ENCODE measurements at places on chromosomes 11 and 22.

- no peak for DNase-seq
Measured at GRCh38 chr11:80458376-80458775, 1017.5 kb upstream of the TENM4 start.

- peak; percentile 50 for DNase-seq
Measured at GRCh38 chr11:35487532-35488078, 37.8 kb downstream of the PAMR1 start.

DNA sequence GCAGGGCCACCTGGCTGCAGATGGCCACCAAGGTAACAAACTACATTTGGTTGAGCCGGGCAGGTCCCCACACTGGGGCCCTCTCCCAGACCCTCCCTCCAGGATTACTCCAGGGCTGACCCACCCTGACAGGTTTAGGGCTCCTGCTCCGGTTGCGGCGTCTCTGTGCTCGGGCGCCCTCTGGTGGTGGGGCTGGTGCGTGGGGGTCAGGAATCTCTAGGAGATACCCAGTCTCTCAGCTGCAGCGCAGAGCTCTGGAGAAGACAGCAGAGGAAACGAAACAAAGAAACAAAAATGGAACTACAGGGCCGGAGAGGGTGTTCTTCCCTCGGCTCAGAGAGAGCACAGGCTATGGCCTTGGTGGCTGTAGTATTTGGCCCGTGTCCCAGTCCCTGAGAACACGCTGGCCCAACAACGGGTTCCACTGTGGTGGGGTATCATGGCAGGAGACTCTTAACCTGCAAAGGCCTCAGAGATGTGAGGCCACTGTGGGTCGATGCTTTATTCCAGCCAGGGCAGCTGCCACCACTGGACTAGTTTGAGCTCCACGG lies 2.4 kb downstream of the C11orf96 start:
- peak; percentile 35 for DNase-seq

GRCh38 chr11:290621-291231 lies 1.8 kb downstream of the PGGHG start:
- DNase-seq = no peak

GRCh38 chr11:117097014-117097388 lies 1.2 kb downstream of the SIK3 start:
- DNase-seq = no peak

GRCh38 chr22:40204321-40205116 lies 26.8 kb downstream of the TNRC6B start:
- DNase-seq = no peak

- no peak for DNase-seq
Measured at GRCh38 chr22:47713941-47714340, 951.5 kb downstream of the TBC1D22A start.

DNA sequence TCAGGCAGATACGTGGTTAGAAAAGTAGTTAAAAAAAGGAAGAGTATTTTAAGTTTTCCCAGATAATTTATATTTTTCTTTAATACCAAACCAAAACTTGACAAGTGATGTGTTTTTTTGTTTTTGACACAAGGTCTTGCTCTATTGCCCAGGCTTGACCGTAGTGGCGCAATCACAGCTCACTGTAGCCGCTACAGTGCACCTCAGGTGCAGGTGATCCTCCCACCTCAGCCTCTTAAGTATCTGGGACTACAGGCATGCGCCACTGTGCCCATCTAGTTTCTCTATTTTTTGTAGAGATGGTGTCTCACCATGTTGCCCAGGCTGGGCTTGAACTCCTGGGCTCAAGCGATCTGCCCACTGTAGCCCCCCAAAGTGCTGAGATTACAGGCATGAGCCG lies 92.5 kb downstream of the MTMR3 start:
- no peak for DNase-seq

DNA sequence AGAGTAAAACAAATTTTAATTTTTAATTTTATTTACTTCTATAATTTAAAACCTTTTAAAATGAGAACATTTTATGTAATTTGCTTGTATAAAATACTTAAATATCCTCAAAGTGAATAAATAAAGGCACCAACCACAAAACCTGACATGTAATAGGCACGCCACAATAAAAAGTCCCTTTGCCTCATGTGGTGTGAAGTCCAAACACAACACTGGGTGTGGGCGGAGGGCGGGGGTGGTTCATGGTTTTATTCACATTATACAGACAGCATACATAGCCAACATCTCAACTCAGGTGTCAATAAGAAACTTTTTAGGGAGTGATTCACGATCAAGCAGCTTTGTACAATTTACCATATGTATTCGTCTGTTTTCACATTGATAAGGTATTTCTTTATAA lies 107.9 kb downstream of the ANO3 start:
- DNase-seq = no peak

- no peak for DNase-seq
Measured at GRCh38 chr11:117459979-117460300, 132.3 kb downstream of the CEP164 start.

- no peak for DNase-seq
Measured at GRCh38 chr11:6321356-6321755, 1.1 kb upstream of the CAVIN3 start.

GRCh38 chr11:93608364-93608763 lies 53.1 kb upstream of the CEP295 start:
- no peak for DNase-seq

- DNase-seq = no peak
Measured at GRCh38 chr11:72984453-72985077, 157.6 kb downstream of the FCHSD2 start.

- DNase-seq = no peak
Measured at GRCh38 chr11:77884186-77884828, 63.4 kb downstream of the AAMDC start.

GRCh38 chr11:110311783-110312579 lies 15.6 kb upstream of the RDX start:
- no peak for DNase-seq

DNA sequence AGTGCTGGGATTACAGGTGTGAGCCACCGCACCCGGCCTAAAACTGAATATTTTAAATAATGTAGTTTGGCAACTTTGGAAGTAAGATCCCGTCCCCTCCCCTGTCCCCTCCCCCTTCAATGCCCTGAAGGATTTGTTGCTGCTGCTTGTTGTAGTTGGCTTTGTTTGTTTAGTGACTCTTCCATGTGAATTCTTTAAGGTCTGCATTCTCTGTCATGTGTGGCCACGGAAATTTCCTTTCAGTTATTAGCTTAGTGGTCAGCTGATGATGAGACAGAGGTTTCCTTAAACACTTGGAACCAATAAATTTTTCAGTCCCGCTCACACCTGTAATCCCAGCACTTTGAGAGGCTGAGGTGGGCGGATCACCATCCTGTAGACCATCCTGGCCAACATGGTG lies 109.9 kb downstream of the MPPED1 start:
- no peak for DNase-seq

DNA sequence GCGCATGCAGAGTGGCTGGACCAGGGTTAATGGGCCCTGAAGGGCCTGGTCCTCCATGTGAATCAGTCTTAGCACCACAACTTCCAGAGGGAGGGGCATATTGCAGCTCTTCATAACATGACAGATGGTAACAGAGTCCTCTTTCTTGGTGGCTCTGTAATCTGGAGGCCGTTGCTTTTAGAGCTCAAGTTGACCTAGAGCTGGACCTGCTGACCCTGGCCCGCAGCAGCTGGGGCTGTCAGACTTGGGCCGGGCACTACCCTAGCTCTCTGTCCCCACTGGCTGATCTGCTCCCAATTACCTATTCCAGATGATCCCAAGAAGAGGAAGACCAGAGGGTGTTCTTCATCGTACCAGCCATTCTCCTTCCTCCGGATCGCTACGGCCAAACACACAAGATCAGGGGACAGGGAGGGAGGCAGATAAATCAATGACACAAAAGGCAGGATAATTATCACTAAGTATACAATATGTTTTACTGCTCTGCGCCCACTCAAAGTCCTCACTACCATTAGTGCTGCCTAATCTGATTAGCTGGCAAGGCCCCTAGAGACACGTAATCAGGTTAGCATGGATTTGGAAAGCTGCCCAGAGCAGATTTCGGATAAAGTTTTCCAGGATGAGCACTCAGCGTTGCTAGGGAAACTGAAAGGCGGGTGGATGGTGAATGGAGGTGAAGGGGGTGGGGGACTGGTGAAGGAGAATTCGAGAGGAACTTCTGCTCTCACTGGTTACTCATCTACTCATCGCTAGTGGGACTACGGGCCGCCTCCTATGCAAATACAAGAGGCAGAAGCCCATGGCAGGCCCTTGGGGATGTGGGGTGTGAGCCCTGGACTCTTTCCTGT lies 64.5 kb upstream of the PHOX2A start:
- DNase-seq = no peak

DNA sequence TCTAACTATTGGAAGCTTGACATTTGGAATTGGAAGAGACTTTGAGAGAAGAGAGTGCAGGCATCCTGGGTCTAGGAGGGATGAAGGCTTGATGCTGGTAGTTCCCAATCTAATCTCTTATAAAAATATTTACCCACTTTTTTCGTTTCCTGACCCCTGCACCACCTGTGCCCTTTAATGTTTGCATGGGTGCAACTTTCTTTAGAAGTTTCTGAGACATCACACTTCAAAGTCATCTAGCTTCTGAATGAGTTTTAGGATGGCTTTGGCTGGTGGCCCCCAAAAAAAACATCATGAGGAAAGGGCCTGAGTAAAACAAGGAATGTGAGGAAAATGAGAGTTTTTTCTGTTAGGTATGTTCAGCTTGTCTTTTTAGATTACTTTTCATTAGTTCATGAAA lies 1.1 kb downstream of the POLD3 start:
- no peak for DNase-seq

- DNase-seq = peak; percentile 85
Measured at GRCh38 chr11:83464160-83464944, 178.2 kb upstream of the CCDC90B start.

GRCh38 chr11:56967726-56968125 lies 21.0 kb upstream of the OR5AK2 start:
- no peak for DNase-seq

- DNase-seq = no peak
Measured at GRCh38 chr11:19551457-19551856, 161.2 kb upstream of the NAV2 start.

- no peak for DNase-seq
Measured at GRCh38 chr22:27133681-27134314, 476.4 kb downstream of the MIAT start.
